ENCODE measurements at places on chromosomes 13 and 19. TPM values are rescaled to one million over a fixed set of nuclear protein-coding genes. Genes with fewer than 3 reads are reported as not detected.

ZC3H13 gene
- 47.3 TPM for total RNA-seq

KIR2DL3 gene
- total RNA-seq, result not detected

TMPRSS9 gene
- total RNA-seq, result not detected

ZNF426 gene
- total RNA-seq, result 12.5 TPM

CASP14 gene
- total RNA-seq, result not detected

GRCh38 chr19:38362076-38362945, 12.1 kb upstream of the PSMD8 start:
- peak; percentile 94 for DNase-seq
- no peaks in the 10 kb centered on the region for H3K36me3 ChIP-seq
- H3K4me1 ChIP-seq, result peaks cover 8% of the 10 kb centered on the region
- H3K4me3 ChIP-seq, result peak overlapping the region; percentile 82
- peak overlapping the region; percentile 71 for H3K27ac ChIP-seq
- peaks cover 12% of the 10 kb centered on the region for H3K27me3 ChIP-seq

- peak within 1 kb of the TSS; percentile 68 for H3K4me3 ChIP-seq
- peaks cover 18% of the 10 kb centered on the region for H3K36me3 ChIP-seq
- peak; percentile 51 for DNase-seq
- H3K4me1 ChIP-seq, result peaks cover 74% of the 10 kb centered on the region
These were observed at the start of gene ICAM5 for GRCh38 chr19:10289836-10290356. Gene ICAM5 (plus strand): TSS chr19:10289952. CDS start chr19:10290044, 92 bp downstream.

DNA sequence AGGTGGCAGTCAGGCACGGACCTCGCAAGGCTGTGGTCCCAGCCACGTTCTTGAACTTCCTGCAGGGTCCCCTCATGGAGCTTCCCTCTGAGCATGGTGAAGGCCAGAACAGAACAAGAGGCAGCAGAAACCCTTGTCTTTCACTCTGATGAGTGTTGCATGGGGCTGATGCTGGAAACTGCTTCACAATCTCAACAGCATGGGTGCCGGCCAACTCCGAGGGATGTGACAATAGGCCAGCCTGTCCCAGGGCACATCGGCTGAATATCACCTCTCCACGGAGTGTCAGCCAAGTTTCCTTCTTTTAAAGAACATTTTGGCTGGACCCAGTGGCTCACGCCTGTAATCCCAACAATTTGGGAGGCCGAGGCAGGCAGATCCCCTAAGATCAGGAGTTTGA, 173.9 kb downstream of the FOXO1 start:
- H3K27ac ChIP-seq, result no peak overlapping the region
- H3K4me1 ChIP-seq, result peaks cover 63% of the 10 kb centered on the region
- H3K4me3 ChIP-seq, result no peak overlapping the region
- no peaks in the 10 kb centered on the region for H3K36me3 ChIP-seq

- peaks cover 18% of the 10 kb centered on the region for H3K36me3 ChIP-seq
- no peak overlapping the region for H3K4me3 ChIP-seq
- peaks cover 36% of the 10 kb centered on the region for H3K4me1 ChIP-seq
- peak overlapping the region; percentile 46 for H3K27ac ChIP-seq
- no peaks in the 10 kb centered on the region for H3K27me3 ChIP-seq
These were observed 128.8 kb downstream of the STK24 start for GRCh38 chr13:98447881-98448641.

- DNase-seq, result peak; percentile 45
- H3K4me1 ChIP-seq, result peaks cover 16% of the 10 kb centered on the region
- peaks cover 2% of the 10 kb centered on the region for H3K36me3 ChIP-seq
- H3K27ac ChIP-seq, result peak overlapping the region; percentile 51
- peaks cover 7% of the 10 kb centered on the region for H3K27me3 ChIP-seq
- peak overlapping the region; percentile 75 for H3K4me3 ChIP-seq
These were observed 962 bp upstream of the IRS2 start for GRCh38 chr13:109787135-109787954.

GRCh38 chr19:40280608-40281221, 4.4 kb downstream of the AKT2 start:
- no peaks in the 10 kb centered on the region for H3K27me3 ChIP-seq
- peak overlapping the region; percentile 40 for H3K27ac ChIP-seq
- no peak overlapping the region for H3K4me3 ChIP-seq
- peaks cover 68% of the 10 kb centered on the region for H3K4me1 ChIP-seq
- H3K36me3 ChIP-seq, result no peaks in the 10 kb centered on the region
